Right atrium auricular region (tissue), 2 donors: ENCODE measurements at places on chromosomes 7 and 10. TPM values are rescaled to one million over a fixed set of nuclear protein-coding genes. Genes with fewer than 3 reads are reported as not detected.

DNA sequence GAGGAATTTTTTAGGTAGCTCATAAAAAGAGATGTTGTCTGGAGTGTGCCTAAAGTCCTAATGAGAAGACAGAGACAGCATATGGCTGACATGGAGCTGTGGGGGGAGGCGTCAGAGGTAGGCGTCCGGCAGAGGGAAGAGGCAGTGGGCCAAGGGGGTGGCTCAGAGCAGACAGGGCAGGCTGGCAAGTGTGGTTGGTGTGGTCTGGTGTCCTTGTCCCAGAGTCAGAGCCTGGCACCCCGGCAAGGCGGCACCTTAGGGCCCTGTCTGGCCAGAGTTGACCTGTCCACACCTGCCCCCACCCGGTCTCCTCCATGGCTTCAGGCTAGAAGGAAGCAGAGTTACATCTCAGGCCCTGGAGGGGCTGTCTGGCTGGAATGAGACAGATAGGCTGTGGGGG, 220.3 kb upstream of the ZNF32 start:
- H3K4me3 ChIP-seq, result no peak overlapping the region
- H3K36me3 ChIP-seq, result no peaks in the 10 kb centered on the region
- no peaks in the 10 kb centered on the region for H3K27me3 ChIP-seq

DNA sequence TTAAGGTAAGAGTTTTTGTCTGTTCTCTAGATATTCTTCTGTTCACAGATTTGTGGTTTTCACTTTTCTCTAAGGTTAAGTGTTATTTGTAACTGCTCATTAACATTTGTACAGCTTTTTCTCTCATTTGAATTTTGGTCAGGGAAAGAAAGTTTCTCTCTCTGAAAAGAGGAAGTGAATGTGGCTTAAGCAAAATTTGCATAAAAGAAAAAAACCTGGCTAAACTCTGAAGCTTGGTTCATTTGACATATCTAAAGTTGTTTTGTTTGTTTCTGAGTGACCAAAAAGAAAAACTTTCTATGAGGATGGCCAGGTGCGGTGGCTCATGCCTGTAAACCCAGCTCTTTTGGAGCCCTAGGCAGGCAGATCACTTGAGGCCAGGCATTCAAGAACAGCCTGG, 22.0 kb upstream of the SLC26A4 start:
- no peaks in the 10 kb centered on the region for H3K4me1 ChIP-seq
- no peak overlapping the region for H3K27ac ChIP-seq
- no peaks in the 10 kb centered on the region for H3K36me3 ChIP-seq
- H3K4me3 ChIP-seq, result no peak overlapping the region
- no peak for DNase-seq

- H3K36me3 ChIP-seq, result no peaks in the 10 kb centered on the region
- H3K4me3 ChIP-seq, result no peak overlapping the region
- no peak overlapping the region for H3K27ac ChIP-seq
- no peaks in the 10 kb centered on the region for H3K4me1 ChIP-seq
- no peaks in the 10 kb centered on the region for H3K27me3 ChIP-seq
- DNase-seq, result no peak
Observed at GRCh38 chr10:118408181-118408580, 66.1 kb upstream of the FAM204A start.

GRCh38 chr10:34801097-34801733, 13.9 kb downstream of the PARD3 start:
- no peaks in the 10 kb centered on the region for H3K36me3 ChIP-seq
- H3K4me3 ChIP-seq, result no peak overlapping the region
- no peak for DNase-seq
- no peaks in the 10 kb centered on the region for H3K27me3 ChIP-seq
- H3K27ac ChIP-seq, result no peak overlapping the region

DNA sequence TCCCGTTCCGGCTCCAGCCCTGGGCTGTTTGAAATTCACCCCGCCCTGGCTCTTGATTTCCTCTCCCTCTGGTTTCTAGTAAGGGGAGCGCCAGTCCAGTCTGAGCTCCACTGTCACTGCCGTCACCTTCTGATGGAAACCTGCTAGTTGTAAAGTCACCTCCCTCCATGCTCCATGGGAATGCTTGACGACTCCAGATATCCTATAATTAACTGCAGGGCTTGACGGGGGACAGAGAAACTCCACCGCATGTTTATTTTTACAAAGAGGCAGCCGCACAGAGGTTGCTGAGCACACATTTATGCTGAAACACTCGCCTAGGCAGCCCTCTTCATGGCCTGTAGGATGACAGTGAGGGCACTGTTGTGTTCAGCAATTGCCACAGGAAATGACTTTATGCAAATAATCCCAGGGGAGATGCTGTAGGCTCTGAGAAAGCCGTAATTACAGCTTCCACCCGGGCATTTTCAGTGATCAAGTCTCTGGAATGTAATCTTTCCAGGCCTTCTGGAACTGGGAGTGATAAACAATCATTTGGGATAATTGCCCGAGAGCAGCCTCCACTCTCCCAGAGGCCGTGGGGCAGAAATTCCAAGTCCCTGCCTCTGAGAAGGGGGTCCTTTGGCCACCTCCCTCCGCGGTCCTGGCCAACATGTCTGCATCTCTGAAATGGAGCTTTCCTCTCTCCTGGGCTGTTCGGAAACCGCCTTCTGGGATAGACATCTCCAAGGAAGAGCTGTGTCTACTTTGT, 300.5 kb downstream of the KLF6 start:
- H3K27ac ChIP-seq, result peak overlapping the region; percentile 62
- no peaks in the 10 kb centered on the region for H3K4me1 ChIP-seq
- no peak overlapping the region for H3K4me3 ChIP-seq

DNA sequence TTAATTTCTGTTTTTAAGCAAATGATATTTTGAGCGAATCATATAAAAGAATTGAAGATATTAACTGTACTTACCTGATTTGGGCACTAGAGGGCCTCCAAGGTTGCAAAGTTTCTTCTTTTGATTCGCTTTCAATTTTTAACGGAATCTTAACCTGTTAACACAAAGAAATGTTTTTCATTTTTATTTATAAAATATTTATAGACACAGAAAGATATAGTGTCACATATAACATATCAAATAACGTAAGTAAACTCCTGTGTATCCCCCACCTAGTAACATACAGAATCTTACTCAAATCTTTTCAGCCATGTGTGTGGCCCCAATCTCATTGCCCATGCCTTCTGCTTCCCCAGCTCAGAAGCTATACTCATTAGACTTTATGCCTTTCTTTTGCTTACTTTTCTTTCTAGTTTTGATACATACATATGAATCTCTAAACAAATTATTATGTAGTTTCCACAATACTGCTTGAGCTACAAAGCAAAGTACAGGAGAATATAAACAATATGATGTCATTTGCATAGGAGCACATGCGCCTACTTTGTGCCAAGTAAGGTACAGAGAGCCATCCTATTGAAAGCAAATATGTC, 49.5 kb upstream of the ZPBP start:
- no peaks in the 10 kb centered on the region for H3K36me3 ChIP-seq
- no peak for DNase-seq
- no peaks in the 10 kb centered on the region for H3K27me3 ChIP-seq
- no peaks in the 10 kb centered on the region for H3K4me1 ChIP-seq
- H3K4me3 ChIP-seq, result no peak overlapping the region
- H3K27ac ChIP-seq, result no peak overlapping the region

DNA sequence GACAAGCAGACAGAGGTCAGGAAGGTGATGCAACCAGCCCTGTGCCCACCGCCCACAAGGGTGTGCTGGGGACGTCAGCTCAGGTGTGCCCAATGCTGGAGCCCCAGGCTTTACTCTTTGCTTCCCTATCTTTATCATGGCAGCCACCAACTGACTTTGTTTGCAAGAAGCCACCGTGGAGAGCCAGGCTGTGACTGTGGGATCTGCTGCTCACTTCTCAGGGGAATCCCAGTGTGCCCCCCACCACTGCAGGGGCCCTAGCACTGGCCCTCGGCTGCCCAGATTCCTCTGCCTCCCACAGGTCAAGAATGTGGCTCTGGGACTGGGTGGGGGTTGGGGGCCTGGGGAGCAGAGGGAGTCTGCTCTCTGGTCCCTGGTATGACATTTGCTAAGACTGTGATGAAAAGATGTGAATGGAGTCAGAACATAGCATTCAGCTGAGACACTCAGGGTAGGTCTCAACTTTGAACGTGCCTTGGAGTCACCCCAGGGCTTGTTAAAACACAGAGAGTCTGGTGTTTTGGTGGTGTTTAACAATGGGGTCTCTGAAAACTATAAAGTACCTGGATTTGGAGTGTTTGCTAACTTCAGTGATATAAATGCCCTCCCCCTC, 47.3 kb downstream of the ARHGAP22 start:
- no peaks in the 10 kb centered on the region for H3K36me3 ChIP-seq
- no peak overlapping the region for H3K4me3 ChIP-seq
- H3K4me1 ChIP-seq, result peaks cover 5% of the 10 kb centered on the region

- no peaks in the 10 kb centered on the region for H3K27me3 ChIP-seq
- H3K4me3 ChIP-seq, result no peak overlapping the region
- no peaks in the 10 kb centered on the region for H3K4me1 ChIP-seq
- H3K36me3 ChIP-seq, result no peaks in the 10 kb centered on the region
- no peak for DNase-seq
Observed at GRCh38 chr7:145082366-145083161, 246.7 kb upstream of the TPK1 start.

The ERVW-1 gene
- total RNA-seq, result not detected

The FBXL15 gene
- total RNA-seq, result 21.3 TPM

The AMPH gene
- 5.3 TPM for total RNA-seq

The FAM24B gene
- 1.1 TPM for total RNA-seq
